Calu3 (cell line): ENCODE measurements at places on chromosomes 1 and 21. TPM values are rescaled to one million over a fixed set of nuclear protein-coding genes. Genes with fewer than 3 reads are reported as not detected.
A peak's percentile ranks its signal among the peaks of the same experiment; 100 is the strongest.

The SLC1A7 gene
- not detected in 2 replicates for total RNA-seq

The DISP3 gene
- total RNA-seq, result 0.86 and 1.3 TPM in 2 replicates

The LCE3E gene
- total RNA-seq, result not detected in 2 replicates

The PLA2G2C gene
- not detected in 2 replicates for total RNA-seq

DNA sequence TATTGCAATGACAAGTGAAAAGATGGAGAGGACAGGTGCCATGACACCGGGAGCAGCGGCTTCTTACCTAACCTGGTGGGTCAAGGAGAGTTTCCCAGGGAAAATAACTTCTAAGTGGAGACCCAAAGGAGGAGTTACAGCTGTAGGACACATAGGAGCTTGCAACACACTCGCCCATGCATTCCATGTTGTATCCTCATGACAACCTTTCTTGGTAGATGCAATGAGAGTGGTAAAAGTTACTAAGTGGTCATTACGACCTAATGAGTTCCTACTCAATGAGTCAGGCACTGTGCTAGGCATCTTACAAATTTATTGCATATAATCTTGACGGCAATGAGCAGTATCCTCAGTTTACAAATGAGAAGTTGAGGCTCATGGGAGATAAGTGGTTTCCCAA is 119.5 kb upstream of the HOOK1 start:
- no peaks in the 10 kb centered on the region for H3K27me3 ChIP-seq
- H3K36me3 ChIP-seq, result no peaks in the 10 kb centered on the region
- H3K4me1 ChIP-seq, result peaks cover 22% of the 10 kb centered on the region
- no peak overlapping the region for H3K27ac ChIP-seq

- H3K36me3 ChIP-seq, result no peaks in the 10 kb centered on the region
- no peaks in the 10 kb centered on the region for H3K27me3 ChIP-seq
- no peak overlapping the region for H3K27ac ChIP-seq
- no peaks in the 10 kb centered on the region for H3K4me1 ChIP-seq
- DNase-seq, result no peak
- H3K4me3 ChIP-seq, result no peak overlapping the region
Measured at GRCh38 chr1:228997721-228998144, 262.5 kb downstream of the RHOU start.

GRCh38 chr1:227273557-227273956 is 44.7 kb downstream of the CDC42BPA start:
- no peaks in the 10 kb centered on the region for H3K27me3 ChIP-seq
- H3K4me3 ChIP-seq, result no peak overlapping the region
- no peak overlapping the region for H3K27ac ChIP-seq
- DNase-seq, result peak; percentile 49
- H3K4me1 ChIP-seq, result peaks cover 13% of the 10 kb centered on the region

DNA sequence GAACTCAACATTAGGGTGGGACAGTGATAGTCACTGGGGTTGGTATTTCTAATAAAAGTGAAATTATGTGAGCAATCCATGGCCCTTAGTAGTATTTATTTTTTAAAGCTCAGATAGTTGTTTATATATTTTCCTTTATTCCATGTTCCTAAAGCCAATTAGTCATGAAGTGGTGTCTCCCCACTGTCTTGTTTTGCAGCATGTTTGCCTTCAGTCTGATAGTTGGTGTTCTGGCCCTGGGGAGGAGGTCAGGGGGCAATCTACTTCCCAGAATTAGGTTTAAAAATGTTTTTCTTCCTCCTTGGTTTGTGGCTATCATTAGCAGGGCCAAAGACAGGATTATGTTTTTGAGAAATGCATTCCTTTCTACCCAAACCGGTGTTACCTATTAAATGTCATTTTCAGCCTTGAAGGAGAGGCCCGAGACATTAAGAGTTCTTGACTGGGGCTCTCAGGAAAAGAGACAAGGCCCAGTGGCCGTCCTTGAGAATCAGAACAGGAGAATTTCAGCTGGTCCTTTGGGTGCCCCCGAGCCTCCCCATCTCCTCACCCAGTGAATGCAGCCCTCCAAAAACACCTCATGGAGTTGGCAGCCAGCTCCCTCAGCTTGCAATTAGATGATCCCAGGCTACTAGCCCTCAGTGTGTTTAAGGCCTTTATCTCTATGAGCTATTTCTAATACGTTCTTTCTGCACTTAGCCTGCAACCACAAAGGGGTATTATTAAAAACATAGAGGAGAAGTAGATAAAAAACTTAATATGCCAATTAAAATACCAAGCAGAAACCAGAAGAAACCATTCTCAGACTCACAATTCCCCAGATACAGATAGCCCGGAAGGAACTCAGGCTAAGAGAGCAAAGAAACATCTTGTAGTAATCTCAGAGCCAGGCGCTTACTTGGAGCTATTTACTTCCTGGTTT is 71.3 kb upstream of the NGF start:
- H3K27me3 ChIP-seq, result peaks cover 21% of the 10 kb centered on the region
- no peaks in the 10 kb centered on the region for H3K36me3 ChIP-seq
- peaks cover 14% of the 10 kb centered on the region for H3K4me1 ChIP-seq
- DNase-seq, result no peak

GRCh38 chr1:224623743-224624333 is 7.7 kb downstream of the CNIH3 start:
- H3K27me3 ChIP-seq, result peaks cover 54% of the 10 kb centered on the region
- peaks cover 23% of the 10 kb centered on the region for H3K4me1 ChIP-seq
- H3K27ac ChIP-seq, result no peak overlapping the region
- DNase-seq, result peak; percentile 13
- no peak overlapping the region for H3K4me3 ChIP-seq
- H3K36me3 ChIP-seq, result no peaks in the 10 kb centered on the region

DNA sequence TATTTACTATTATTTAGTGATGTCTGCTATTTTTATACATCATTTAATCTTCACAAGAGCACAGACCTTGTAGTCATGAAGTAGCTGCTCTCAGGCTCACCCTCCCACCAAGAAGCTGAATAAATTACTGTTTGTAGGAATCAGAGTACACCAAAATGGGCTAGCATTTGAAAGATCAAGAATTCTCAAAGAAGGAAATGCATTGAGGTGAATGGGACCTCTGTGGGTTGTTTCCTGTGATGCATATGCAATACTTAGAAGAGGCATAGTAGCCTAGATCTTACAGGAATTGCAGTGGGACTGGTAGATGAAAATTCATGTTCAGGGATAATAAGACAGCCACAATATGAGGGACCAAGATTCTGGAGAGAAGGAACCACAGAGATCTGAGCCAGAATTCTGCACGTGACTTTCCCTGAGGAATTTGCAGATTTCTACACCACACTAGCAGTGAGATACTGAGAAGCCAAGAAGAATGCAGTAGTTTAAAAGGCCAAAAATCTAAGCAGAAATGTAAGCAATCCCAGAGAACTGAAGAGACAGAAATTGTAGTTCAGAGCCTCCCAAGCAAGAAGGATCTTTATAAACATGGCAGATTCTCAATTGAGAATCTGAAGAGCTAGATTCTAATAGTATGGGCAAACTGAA is 307.0 kb downstream of the ST6GALNAC3 start:
- H3K36me3 ChIP-seq, result no peaks in the 10 kb centered on the region
- no peaks in the 10 kb centered on the region for H3K4me1 ChIP-seq
- no peak overlapping the region for H3K27ac ChIP-seq
- no peak for DNase-seq

DNA sequence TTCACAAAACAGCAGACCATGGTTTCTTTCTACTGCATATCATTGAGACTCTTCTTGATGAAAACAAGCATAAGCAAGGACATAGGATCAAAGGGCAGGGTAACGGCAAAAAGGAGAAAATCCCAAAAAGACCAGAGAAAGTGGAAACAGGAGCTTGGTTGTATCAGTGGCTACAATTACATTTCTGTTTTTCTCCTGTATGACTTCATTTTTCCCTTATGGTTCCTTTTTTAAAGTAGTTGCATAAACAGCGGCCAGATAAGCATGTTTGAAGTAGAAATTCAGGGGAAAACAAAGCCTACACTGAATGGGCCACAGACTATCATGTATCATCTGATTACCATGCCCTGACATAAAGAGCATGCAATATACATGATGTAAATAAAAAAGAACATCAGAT is 4.6 kb downstream of the EGLN1 start:
- peaks cover 38% of the 10 kb centered on the region for H3K4me1 ChIP-seq
- H3K36me3 ChIP-seq, result peaks cover 46% of the 10 kb centered on the region
- H3K27ac ChIP-seq, result peak overlapping the region; percentile 45
- DNase-seq, result no peak
- no peaks in the 10 kb centered on the region for H3K27me3 ChIP-seq
